ENCODE measurements at places on chromosomes 2 and 18.
A peak's percentile ranks its signal among the peaks of the same experiment; 100 is the strongest.

- DNase-seq, result no peak
Measured at GRCh38 chr2:42931818-42932195, 139.4 kb upstream of the HAAO start.

DNA sequence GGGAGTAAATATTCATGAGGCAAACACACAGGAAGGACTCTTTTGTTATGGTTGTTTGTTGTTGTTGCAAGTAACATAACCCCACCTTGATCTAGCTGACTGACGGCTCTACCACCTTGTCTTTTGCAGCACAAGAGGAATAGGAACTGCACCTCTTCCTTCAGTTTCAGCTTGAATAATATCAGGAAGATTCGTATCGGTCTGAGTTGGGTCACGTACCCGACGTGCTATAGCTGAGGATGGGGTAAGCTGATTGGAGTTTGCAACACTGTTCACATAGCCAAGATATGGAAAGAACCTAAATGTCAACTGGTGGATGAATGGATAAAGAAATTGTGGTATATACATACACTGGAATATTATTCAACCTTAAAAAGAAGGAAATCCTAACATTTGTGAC is 14.5 kb upstream of the IL1RN start:
- no peak for DNase-seq

GRCh38 chr2:238250896-238251295 is 11.1 kb upstream of the HES6 start:
- no peak for DNase-seq

GRCh38 chr18:80119111-80119510 is 10.0 kb downstream of the ADNP2 start:
- DNase-seq, result no peak

DNA sequence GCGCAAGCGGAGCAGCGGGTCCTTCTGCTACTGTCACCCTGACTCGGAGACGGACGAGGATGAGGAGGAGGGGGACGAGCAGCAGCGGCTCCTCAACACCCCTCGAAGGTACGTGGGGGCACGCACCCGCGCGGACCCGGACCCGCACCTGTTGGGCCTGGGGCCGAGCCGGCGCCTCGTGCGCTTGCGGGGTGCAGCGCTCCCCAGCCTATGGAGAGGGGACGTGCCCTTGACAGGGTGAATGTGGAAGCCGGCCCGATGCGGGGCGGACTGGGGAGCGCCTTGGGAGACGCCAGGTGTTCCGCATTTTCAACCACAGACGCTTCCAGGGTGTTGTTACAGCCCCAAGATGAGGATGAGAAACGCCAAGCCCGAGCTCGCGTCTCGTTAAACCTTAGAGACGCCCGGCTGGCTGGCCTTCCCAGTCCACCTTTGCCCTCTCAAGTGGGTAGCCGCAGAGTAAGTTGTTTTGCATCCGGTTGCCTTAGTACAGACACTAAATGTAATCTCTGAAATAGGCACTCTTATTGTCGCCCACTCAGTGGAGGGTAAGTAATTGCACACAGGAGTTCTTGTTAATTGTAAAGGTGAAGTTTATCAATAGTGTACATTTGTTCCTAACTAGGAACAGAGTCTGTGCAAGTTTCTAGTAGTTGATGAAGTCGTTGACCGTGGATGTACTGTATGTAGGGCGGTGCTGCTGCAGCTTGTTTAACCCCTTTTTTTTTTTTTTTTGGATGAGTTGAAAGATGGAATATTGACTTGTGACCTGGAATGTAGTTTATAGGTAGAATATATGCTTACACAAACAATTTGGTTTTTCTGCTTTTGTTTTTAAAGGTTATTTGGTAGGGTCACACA is 815 bp downstream of the GMCL1 start:
- peak; percentile 37 for DNase-seq

- no peak for DNase-seq
Measured at GRCh38 chr18:498931-499775, 1.3 kb downstream of the COLEC12 start.

GRCh38 chr2:902584-902983 is 48.1 kb upstream of the SNTG2 start:
- no peak for DNase-seq

DNA sequence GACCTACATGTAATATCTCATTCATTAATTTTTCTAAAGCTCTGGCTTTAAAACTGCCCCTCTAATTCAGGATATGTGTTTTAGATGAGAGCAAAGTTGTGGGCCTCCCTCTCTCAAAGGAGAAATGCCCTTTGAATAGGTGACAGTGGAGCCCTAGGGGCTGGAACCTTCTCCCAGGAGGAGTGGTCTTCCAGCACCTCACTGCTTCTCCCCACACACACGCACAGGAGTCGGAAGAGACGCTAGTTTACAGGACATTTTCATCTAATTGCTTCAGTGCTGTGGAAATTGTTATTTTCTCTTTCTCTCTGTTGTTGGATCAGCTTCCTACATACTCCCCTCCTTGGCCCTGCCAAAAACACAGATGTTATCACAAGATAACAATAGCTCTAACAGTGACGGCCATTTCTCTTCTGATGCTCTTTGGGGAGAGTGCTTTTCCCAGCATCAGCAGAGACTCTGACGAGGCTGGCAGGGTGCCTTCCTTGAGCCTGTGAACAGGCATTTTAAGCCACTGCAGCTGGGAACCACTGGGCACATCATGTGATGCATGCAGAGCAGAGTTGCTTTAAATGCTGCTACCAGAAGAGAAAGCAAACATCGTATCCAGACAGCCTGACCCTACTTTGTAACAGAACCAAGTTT is 209.4 kb upstream of the SP5 start:
- no peak for DNase-seq

- no peak for DNase-seq
Measured at GRCh38 chr18:68520406-68521075, 194.4 kb downstream of the TMX3 start.

GRCh38 chr2:104501342-104501741 is 352.6 kb upstream of the POU3F3 start:
- DNase-seq, result no peak

DNA sequence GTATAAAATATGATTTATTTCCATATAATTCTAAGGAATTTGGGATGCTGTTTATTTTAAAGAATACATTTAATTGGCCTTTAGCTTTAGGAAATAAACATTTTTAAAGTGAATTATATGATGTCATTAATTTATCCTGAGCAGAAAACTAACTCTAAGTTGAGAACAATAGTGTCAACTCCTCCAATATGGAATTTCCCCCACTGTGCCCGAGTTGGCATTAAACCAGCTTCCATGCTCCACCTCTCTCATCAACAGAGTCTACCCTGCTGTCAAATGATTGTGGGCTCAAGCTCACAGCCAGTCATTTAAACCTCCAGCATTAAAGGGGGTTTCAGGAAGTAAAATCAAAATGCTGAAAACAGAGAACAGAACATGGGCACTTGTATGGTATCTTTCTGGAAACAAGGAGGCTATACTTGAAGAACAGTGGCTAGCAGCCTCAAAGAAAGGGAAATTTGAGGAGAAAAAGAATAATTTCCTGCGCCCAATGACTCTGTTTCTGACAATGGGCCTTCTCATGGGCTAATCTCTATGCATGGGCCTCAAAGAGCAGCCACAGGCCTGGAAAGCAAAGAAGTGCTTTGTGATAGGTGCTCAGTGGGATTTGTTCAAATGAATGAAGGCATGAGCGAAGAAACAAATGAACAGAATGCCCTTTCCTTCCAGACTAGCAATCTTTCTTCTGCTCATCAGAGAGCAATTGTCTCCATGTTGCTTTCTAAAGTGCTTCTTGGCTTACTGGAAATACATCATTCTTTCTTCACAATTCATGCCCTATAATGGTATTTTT is 252.8 kb downstream of the MTX2 start:
- no peak for DNase-seq

DNA sequence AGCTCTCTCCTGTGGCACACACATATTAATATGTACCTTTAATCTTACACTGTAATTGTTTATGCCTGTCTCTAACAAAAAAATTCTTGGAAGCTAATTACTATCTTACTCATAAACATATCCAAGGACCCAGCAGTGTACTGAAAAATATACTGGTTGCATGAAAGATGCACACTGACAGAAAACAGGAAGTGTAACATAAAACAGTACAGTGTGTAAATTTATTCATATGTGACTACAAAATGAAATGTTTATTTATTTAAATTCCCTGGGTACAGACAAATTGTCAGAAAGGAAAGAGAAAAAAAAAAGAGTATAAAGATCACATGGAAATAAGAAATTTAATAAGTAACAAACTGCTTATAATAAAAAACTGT is 28.5 kb downstream of the TMEM131 start:
- DNase-seq, result no peak

- DNase-seq, result no peak
Measured at GRCh38 chr2:174959787-174960186, 45.4 kb downstream of the CHN1 start.

- DNase-seq, result no peak
Measured at GRCh38 chr2:178404368-178404767, 46.6 kb downstream of the PRKRA start.

- DNase-seq, result no peak
Measured at GRCh38 chr2:114728372-114728771, 285.9 kb downstream of the DPP10 start.

GRCh38 chr2:33144243-33144642 is 197.5 kb downstream of the LTBP1 start:
- DNase-seq, result no peak

- DNase-seq, result no peak
Measured at GRCh38 chr18:4960578-4960977, 236.5 kb downstream of the AKAIN1 start.

- no peak for DNase-seq
Measured at GRCh38 chr2:238821391-238821790, 26.5 kb upstream of the TWIST2 start.

DNA sequence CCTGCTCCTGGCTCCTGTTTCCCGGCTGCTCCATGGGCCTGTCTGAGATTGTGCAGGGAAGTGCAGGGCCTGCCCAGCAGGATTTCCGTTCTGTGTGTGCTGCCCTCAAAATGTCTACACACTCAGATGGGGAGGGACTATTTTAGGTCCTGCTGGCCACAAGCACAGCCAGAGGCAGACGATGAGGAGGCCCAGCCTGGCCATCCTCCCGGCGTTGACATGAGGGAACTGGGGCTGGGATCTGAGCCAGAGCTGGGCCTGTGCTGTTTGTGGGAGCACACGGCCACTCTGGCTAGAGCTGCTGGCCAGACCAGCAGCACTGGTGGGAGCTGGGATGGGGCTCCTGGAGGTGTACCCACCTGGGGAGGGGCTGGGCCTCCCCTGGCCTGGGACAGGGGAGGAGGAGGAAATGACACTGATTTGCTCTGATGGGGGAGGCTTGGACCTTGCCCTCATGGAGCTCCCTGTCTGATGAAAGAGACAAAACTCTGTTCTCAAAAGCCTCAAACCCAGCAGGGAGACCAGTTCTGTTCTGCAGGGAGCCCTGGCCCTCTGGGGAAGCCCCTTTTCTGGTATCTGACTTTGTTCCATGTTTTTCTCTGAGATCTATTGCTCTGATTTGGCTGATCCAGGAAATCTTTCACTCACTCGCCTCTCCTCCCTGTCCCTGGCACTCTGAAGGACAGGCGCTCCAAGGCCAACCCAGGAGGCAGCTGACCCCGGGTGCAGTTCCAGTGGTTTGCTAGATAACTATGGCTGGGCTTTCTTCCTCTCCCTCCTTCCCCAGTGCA is 161.8 kb downstream of the DYSF start:
- no peak for DNase-seq

DNA sequence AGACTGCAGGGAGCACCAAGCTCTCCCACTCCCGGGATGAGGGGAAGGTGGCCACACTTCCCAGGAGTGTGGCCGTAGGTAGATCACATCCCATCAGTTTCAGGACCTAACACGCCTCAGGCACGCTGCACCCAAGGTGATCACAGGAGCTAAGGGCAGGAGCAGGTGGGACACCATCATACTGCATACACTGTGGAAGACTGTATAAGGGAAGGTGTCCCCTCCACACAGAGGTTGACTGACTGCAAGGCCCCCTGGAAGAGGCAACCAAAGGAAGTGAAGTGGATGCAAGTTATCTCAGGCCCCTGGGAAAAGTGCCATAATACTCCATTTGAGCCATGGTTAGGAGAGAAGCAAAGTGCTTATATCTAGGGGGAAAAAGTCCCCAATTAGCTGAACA is 351.9 kb upstream of the SMIM21 start:
- no peak for DNase-seq

DNA sequence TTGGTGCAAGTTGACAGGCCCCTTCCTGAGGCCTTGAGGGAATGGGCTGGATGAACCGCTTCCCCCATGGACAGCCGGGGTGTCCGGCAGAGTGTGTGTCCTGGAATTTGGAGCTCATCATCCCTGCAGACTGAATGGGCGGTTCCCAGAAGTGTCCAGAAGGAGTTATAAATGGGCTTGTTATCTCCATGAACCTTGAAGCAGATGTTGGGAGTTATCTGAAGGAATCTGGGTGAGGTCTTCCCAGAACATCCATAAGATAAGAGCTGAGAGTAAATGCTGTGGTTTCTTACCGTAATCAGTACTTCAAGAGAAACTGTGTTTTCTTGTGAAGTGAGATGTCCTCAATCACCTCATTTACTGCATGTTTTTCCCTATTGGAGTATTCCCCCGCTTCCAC is 21.1 kb downstream of the PLB1 start:
- DNase-seq, result no peak

GRCh38 chr2:218095853-218096252 is 26.8 kb downstream of the RUFY4 start:
- DNase-seq, result no peak

DNA sequence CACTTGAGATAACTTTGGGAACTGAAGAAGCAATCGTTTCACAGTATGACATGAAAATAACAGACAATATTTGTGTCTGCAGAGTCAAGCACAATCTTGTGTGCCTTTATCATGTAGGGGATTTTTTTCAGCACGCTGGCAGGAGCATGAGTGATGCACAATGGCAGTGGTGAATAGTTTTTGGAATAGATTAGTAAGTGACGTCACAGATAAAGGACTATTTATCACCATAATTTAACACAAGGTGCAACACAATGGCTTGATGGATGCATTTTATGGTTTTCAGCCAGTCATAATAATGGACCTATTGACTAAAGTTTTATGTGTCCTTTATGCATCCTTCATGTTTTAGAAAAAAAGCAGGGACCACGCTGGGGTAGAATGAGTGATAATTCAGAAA is 559.8 kb upstream of the FANCL start:
- no peak for DNase-seq

GRCh38 chr2:17916584-17916983 is 38.1 kb downstream of the KCNS3 start:
- no peak for DNase-seq

DNA sequence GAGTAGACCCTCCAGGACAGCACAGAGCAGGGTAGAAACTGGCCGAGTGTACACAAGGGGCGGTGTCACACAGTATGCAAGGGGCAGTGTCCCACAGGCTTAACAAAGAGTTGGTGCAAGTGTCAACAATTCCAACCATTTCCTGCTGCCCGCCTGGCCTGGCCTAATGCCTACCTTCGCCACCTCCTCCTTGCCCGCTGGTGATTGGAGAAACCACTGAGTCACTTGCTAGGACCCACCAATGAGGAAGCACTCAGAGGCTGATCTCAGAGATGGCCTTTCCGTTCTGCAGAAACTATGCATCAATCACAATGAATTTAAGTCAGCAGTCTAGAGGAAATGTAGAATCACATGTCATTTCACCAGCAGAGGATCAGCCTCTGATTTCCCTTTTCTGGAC is 263.3 kb upstream of the PKDCC start:
- no peak for DNase-seq
